ENCODE measurements at places on chromosomes 6 and 20.

DNA sequence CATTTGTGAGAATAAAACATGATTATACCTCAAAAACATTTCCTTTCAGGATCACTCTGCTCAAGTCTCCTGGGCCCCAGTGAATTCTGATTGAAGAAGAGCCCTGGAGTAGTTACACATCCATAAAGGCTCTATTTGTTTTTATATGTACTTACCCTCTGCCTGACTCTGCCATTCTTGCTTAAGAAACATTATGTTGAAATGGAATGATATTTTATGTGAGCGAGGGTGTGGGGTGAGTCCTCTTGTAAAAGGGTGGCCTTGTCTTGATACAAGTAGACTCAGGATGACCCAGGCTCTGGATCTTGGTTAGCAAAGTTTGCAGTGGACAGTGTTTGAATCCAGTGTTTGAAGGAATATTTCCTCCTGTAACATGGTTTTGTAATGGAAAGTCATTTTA is 215.4 kb upstream of the PREP start:
- no peak for DNase-seq

DNA sequence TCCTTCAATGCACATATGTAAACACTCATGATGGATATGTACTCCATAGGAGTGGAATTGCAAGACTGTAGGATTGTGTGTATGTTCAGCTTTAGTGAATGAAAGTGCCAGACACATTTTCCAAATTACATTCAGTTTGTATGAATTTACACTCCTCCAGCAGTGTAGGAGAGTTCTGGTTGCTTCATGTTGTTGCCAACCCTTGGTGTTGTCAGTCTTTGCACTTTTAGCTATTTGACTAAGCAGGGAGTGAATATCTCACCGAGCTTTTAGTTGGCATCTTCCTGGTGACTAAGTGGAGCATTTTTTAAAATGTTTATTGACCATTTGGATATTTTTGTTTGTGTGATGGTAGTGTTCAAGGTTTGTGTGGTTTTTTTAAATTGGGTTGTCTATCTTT is 23.9 kb downstream of the NKX2-4 start:
- DNase-seq = no peak

DNA sequence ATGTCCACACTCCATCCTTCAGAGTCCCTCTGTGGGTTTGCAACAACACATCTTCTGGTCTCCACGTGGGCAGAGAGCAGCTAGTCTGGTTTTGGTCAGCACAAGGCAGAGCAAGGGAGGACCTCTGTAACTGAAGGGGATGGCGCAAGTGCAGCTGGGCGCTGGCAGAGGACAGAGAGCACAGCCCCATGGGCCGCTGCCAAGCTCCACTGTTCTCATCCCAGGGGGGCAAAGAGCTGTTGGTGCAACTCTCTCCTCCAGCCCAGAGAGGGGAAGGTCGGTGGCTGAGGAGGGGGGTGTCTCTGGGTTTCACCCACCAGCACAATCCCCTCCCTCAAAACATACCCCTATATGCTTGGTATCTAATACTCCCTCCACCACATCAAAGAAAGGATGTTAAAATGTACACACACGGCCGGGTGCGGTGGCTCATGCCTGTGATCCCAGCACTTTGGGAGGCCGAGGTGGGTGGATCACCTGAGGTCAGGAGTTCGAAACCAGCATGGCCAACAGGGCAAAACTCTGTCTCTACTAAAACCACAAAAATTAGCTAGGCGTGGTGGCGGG is 9.1 kb downstream of the ATP9A start:
- DNase-seq = no peak

DNA sequence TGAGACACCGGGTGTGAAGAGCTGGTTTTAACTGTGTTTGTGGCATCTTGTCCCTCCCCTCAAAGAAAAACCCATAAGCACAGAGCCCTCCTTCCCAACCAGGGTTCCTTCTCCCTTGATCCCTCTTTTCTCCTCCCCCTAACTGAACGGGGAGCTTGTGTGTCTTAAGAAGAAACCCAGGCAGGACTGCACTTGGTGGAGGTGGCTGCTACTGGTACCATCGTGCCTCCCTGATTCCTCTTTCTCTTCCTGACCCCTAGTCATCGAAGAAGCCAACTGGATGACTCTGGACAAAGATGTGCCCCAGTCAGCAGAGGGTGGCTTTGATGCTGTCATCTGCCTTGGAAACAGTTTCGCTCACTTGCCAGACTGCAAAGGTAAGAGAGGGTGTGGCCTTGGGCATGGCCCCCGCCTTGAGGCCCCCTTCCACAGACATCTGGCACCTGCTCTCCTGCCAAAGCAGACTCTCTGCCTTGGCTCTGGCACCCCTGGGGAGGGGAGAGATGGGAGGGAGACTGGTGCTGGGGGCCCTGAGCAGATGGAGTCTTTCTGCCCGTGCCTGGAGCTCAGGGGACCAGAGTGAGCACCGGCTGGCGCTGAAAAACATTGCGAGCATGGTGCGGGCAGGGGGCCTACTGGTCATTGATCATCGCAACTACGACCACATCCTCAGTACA is 2.1 kb downstream of the GNMT start:
- DNase-seq = no peak

- DNase-seq = no peak
These were observed 69.5 kb downstream of the NOL4L start for GRCh38 chr20:32515631-32516101.

DNA sequence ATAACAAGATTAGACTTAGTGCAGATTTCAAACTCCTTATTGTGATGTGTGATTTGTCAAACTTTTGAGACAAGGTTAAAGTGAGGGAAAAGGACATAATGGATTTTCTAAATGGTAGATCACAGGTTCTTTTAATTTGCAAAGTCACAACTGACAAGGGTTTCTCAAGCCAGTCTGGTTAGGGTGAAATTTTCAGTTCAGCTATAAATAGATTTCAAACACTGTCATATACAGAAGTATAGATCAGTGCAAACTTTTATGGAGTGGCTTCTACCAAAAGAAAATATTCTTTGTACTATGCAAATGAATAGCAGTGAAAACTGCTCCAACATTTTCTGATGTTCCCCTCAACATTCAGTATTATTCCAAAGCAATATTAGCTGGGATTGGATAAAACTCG is 337.1 kb upstream of the MAN1A1 start:
- DNase-seq = no peak

DNA sequence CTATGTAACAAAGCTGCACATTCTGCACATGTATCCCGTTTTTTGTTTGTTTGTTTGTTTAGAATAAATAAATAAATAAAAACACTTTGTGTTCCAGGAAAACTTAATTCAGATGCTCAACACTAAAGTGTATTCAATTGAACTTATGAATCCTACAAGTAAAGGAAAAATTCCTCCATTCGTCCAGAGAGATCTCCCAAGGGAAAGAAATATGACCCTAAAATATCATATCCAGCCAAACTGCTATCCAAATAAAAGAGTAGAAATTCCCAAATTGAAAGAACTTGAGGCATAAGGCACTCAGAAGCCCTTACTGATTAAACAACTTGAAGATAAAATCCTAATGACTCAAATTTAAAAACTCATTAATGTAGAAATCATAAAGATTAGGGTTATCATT is 90.4 kb downstream of the MOXD1 start:
- no peak for DNase-seq

DNA sequence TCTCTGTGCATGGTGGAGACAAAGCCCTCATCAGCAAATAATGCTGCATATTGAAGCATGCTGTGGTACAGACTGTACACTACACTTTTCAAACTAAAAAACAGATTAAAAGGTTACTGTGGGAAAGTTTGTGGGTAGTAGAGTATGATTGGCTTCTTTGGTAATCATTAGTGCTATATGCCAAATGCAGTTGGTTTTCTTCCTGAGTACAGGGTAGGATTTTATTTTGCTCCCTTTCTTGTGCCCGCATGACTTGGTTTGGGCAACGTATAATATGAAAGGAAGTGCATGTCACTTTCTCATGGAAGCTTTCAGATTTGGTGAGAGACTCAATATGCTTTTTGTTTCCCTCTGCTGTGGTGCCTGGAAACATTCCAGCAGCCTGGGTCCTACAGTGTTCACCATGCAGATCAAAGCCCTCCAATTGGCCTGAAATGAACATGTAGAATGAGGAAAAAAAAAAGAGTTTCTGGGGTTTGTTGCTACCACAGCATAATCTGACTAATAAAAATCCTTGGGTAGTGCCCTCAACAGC is 270.7 kb upstream of the ADGRB3 start:
- no peak for DNase-seq

GRCh38 chr6:31689249-31690110 is 8.6 kb upstream of the LY6G5C start:
- DNase-seq = no peak

DNA sequence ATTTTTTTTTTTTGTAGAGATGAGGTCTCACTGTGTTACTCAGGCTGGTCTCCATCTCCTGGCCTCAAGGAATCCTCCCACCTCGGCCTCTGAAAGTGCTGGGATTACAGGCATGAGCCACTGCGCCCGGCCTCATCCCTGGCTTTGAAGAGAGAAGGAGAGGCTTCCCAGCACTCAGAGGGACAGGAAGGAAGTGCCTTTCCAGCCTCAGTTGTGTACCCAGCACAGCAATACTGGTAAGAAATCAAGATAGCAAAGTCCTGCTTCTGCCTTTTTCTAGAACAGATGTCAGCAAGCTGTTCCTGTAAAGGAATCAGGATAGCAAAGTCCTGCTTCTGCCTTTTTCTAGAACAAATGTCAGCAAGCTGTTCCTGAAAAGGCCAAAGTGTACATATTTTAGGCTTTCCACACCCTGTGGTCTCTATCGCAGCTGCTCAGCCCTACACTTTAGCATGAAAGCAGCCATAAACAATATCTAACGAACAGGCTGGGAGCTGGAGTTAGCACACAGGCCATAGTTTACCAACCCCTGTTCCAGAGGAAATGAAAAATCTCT is 6.3 kb upstream of the PLTP start:
- DNase-seq = no peak

- DNase-seq = no peak
These were observed 46.0 kb downstream of the SERAC1 start for GRCh38 chr6:158122048-158122447.

- no peak for DNase-seq
These were observed 671.2 kb downstream of the EPHA7 start for GRCh38 chr6:92748131-92748530.

DNA sequence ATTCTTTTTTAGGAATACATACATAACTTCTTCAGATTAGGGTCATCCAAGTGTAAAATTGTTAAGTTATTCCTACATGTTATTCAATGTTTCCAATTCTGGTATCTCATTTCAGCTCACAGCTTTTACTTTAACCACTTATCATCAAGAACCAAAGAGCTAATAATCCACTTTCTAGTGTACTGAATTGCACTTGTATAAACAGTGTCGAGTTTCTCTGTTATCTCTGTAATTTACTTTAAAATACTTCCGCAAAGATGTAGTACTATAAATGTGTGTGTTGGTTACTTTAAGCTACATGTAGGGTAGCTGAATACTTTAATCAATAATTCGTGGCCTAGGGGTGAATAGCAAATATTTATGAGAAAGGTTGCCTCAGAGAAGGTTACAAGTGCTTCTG is 8.8 kb upstream of the GJA1 start:
- no peak for DNase-seq

DNA sequence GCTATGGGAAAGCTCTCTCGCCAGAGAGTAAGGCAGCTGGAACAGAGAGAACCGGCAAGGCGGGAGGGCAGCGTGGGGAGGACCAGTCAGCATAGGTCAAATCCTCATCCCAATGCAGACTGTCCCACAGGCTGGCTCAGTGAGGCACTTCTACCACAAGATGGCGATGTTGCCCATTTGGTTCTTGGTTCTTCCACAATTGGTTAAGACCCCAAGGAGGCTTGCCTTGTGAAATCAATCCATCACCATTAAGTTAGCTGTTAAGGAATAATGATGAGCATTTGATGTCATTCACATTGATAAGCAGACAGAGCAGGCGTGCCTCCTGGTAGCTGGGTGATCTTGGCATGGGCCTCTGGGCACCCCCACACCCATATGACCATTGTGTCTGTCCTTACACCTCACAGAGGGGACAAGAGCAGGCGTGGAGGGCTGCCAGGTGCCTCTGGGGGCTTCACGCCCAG is 2.4 kb downstream of the CSTL1 start:
- peak; percentile 83 for DNase-seq

- DNase-seq = no peak
These were observed 240.4 kb upstream of the MARCKS start for GRCh38 chr6:113616701-113617274.

DNA sequence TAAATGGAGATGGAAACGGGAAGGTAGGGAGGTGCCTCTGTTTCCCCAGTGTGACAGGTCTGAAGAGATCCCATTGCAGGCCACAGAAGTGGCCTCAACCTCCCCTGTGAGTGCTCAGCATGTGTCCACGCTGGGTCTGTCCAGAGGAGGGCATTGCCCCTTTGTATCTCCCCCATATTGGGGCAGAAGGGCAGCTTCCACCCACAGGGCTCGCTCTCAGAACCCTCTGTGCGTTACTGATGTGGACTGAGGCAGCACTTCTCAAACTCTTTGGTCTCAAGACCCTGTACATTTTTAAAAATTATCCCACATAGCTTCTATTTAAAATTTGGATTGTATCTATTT is 22.0 kb downstream of the ARFGEF3 start:
- DNase-seq = no peak

DNA sequence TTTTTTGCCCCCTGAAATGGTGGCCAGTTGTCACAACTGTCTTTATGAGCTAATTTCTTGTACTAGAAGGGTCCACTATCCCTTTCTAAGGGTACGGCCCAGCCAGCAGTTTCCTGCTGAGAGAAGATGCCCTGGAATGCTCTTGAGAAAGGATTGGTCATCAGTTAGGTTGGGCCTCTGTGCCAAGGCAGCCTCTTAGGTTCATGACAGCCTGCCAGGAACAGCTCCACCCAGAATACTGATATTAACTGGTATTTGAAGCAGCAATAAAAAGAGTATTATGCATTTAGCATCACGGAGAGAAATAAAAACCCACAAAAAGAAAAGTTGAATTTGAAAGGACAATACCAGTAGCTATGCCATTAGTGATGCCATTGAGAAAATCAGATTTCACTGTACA is 9.0 kb upstream of the HINT3 start:
- no peak for DNase-seq

DNA sequence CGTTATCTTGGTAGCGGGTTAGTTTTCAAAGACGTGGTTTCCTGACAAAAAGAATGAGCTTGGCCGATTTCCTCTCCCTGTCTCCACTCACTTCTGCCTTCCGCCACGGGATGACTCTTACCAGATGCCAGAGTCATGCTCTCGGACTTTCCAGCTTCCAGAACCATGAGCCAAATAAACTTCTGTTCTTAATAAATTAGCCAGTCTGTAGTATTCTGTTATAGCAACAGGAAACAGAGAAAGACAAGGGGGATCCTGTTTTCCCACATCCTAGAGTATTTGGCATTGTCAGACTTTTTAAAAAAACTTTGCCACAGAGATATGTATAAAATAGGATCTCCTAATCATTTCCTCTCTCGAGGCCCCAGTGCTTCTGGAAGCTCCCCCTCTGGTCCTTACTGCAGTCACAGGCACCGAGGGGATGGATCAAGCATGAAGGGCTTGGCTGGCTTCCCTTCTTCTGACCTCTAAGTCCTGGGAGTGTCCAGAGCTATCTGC is 84.9 kb upstream of the NAA20 start:
- peak; percentile 71 for DNase-seq

Measured in sciatic nerve (tissue), 2 donors.